SHP77 treated with DMSO at 0.1 percent for 48 hours (cell line): ENCODE measurements at places on chromosomes 12 and 14.
A peak's percentile ranks its signal among the peaks of the same experiment; 100 is the strongest.

GRCh38 chr14:75242546-75243273, 35.9 kb upstream of the FOS start:
- DNase-seq, result peak; percentile 7

DNA sequence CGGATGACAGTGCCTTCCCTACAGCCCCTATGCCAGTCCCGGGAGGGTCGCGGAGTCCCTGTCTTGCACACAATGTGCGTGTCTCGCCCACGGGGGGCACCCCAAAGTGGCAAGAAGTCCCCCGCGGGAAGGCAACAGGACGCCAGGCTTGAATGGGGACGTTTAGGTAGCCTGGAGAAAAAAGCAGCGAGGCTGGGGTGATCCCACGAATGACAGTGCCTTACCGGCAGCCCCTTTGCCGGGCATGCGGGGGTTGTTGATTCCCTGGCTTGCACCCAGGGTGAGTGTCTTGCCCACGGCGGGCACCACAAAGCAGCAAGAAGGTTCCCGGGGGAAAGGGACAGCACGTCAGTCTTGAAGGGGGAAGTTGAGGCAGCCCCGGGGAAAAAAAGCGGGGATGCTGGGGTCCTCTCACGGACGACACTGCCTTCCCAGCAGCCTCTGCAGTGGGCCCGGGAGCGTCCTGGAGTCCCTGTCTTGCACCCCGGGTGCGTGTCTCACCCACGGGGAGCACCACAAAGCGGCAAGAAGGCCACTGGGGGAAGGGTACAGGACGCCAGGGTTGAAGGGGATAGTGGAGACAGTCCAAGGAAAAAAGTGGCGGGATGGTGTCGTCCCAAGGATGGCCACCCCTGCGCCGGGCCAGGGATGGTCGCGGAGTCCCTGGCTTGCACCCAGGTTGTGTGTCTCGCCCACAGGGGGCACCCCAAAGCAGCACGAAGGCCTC, 156.8 kb upstream of the ALG10B start:
- no peak for DNase-seq

- DNase-seq, result no peak
Observed at GRCh38 chr12:59234391-59234790, 314.1 kb upstream of the LRIG3 start.

DNA sequence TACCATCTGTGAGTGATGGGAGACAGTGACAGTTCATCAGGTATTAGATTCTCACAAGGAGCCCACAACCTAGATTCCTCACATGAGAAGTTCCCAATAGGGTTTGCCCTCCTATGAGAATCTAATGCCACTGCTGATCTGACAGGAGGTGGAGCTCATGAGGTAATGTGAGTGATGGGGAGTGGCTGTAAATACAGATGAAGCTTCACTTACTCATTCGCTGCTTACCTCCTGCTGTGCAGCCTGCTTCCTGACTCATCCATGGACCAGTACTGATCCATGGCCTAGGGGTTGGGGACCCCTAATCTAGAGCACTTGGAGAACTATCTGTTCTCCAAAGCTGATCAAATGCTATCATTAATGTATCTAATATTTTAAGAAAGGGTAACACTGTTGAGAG, 17.7 kb downstream of the CLEC2D start:
- DNase-seq, result no peak

GRCh38 chr12:60259225-60259624, 663.4 kb downstream of the SLC16A7 start:
- no peak for DNase-seq

DNA sequence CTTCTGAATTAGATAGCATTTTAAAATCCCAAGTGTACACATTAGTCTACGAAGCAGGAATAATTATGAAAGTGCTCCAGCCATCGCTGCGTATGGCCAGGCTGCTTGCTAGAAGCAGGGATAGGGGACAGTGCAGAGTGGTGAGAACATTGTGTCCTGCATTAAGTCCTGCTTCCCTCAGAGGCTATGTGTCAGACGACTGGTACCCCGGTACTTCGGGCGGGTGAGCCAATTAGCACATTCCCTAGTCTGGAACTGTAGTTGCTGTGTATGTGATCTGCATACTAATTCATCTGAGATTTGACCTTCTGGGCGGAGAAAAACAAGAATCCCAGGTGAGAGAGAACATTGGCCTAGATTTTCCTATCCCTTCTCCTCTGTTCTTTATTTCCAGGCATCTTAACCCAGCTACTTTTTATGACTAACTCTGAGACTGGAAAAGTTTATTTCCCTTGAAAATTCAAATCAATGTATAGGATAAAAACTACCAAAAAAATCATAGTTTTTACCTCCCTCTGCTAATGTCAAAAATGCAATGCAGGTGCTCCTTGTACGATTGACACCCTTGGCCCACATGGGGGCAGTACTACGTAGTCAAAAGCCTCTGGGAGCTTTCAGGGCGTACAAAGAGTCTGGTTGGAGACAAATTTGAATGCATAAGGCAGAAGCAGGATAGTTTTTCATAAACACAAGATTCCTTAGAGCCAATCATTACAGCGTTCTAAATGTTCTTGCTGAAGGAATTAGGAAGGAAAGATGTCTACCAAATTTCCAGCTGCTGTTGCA, 764.3 kb downstream of the NOVA1 start:
- DNase-seq, result peak; percentile 73

DNA sequence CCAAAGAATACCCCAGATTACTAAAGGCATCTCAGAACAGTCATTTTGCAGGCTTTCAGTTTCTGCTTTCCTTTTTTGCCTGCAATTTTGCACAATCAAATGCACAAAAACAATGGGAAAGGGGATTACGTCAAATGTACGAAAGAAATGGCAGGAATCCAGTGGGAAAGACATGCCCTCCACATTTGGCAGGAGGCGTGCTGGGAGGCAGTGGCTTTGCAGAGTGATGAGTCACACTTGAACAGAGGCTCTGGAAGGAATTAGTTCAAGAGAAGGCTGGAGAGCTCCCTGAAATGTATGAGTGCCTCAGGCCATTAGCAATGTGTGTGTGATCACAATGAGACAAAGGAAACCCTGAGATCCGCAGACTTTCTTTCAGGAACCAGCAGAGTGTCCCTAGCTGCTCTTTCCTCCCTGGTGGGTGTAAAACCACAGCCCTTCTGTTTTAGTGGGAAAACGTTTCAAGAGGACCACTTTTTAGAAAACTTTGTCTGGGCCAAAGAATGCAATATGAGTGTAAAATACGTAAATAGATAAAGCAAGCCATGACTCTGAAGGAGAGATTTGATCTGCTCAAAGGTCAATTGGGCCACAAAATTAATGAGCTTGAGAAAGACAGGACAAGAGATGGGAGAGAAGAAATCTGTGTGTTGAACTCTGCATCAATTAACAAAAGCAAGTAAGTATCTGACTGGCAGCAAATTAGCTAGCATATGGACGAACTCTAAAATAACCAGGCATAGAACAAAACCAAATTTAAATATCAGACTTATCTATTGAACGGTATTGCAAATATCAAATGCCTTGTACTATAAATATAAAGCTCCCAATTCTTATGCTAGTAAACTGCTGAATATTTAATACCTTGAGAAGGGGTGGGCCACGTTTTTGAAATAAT, 155.4 kb upstream of the PDE3A start:
- peak; percentile 25 for DNase-seq

DNA sequence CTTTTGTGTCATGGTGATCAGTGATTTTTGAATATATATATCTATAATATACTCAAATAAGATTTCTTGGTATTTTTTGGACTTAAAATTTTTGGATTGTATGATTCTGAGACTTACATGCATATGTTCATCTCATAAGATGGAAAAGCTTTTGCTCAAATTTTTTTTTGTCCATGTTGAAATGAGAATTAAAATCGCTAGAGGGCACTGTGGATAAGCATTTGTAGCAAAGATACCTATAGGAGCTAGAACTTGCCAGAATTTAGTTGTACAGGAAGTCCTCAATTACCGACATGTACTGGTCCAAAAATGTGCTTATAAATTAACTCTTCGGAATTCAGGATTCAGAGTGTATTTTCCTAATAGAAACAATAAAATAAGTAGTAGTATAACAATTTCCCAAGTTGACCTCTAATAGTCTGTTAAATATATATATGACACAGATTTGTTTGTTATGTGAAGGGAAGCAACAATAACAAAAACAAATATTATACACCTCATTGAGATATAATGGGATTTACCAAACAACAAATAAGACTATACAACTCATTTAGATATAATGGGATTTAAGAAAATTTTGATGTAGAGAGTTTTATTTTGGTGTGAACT, 179.6 kb downstream of the TMEM117 start:
- DNase-seq, result peak; percentile 70

DNA sequence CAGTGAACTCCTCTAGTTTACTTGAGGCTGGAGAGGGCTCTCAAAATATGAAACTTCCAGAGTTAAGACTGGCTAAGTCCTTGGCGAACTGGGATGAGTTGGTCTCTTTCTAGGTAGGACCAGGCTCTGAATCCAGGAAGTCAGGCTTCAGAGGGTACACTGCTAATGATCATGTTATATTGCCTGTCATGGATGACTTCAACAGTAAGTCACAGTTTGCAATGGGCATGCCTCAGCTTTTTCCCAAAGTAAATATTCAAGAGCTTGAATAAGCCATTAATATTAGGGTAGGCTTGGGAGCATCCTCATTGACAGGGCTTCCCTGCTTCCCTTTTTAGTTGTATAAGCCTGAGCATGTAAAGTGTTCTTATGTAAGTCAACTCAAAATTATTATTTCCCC, 61.7 kb upstream of the PTHLH start:
- no peak for DNase-seq

GRCh38 chr12:49557917-49558215, 10.1 kb downstream of the MCRS1 start:
- no peak for DNase-seq

- no peak for DNase-seq
Observed at GRCh38 chr12:65010437-65010836, 110.7 kb downstream of the WIF1 start.

DNA sequence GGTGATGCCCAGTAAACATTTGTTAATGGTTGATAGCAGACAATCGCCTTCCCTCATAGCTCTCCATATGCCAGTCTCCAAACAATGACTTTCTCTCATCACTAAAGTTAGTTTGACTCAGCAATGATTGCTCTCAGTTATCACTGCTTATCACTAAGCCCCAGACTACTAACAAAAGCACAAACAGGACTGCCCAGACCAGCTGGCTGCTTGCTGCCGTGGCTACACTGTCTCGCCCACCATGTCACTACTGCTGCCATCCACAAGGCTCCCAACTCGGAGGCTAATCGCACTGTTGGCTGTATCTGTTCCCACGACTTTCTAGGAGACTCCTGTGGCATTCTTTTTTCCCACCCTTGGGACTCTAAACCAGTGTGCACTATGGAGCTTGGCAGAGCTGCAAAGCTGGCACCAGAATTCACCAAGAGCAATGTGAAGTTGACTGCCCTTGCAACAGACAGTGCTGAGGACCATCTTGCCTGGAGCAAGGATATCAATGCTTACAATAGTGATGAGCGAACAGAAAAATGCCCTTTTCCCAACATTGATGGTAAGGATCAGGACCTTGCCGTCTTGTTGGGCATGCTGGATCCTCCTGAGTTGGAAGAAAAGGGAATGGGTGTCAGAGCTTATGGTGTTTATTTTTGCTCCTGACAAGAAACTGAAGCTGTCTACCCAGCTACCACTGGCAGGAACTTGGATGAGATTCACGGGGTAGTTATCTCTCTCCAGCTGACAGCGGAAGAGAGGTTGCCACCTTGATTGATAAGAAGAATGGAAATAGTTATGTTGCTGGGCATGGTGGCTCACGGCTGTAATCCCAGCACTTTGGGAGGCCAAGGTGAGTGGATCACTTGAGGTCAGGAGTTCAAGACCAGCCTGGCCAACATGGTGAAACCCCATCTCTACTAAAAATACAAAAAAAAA, 27.1 kb upstream of the NR2C1 start:
- no peak for DNase-seq

GRCh38 chr14:78091361-78091760, 78.8 kb upstream of the NRXN3 start:
- no peak for DNase-seq

DNA sequence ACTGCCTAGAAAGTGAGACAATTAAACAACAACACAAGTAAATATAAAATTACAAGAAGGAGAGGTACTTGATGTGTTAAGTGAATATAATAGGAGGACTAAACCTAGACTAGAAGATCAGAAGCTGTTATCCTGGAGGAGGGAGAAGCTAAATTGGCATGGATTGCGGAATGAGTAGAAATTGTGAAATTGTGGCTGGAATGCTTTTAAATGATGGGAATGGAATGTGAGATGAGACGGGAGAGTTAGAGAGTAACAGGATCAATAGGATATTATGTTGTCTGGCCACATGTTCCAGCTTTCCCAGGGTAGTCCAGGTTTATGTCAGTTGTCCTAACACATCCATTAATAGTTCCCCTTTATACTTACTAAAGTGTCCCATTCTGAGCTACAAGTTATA, 44.0 kb upstream of the CPNE8 start:
- no peak for DNase-seq

- DNase-seq, result no peak
Observed at GRCh38 chr14:51219473-51220448, 20.3 kb upstream of the TMX1 start.

DNA sequence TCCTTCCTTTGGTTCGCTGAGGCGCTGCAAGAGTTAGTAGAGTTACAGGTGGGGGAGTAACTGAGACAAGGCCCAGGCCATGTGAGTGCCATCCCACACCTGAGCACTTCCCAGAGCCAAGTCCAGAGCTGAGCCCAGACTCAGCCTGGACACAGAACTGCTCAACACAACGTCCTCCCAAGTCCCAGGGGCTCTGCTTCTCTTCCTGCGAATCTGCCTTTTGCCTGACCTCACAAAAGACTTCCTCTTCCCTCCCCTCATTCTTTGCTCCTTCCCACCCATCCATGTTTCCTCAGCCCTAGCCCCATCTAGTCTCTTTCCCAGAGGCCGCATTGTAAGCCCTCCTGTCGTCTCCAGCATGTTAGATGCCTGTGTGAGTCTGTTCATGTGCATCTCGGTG, 16.6 kb upstream of the MCRS1 start:
- DNase-seq, result no peak

DNA sequence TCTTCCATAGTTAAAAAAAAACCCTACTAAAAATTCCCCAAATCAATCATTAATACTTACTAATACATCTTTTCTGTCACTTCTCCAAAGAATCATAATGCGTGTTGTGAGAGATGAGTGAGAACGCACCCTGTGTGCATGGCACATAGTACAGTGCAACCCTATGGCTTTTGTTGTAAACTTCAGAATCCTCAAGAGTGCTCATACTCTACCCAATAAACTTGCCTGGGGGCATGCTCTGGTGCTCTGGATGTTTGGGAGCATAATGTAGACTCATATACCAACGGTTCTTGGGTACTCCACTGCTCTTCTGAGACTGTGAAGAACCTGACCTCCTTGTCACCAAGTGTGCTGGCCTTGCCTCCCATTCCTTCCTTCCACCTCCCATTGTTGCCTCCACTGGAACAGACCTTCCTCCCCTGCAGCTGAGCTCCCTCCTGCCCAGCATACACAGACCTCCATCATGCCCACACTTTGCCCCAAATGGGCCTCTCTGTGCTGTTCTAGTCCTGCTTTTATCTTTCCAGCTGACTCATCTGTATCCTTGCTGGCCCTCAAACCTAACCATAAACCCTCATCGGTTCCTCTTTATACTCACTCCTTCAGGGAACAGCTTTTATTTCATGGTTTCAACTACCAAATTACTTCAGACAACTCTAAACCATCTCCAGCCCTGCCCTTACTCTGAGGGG, 8.9 kb downstream of the DCP1B start:
- no peak for DNase-seq

- DNase-seq, result no peak
Observed at GRCh38 chr14:72614891-72615415, 278.9 kb downstream of the DPF3 start.
